ENCODE measurements at places on chromosomes 11 and 22. TPM values are rescaled to one million over a fixed set of nuclear protein-coding genes. Genes with fewer than 3 reads are reported as not detected.

Gene RNF214
- total RNA-seq: 6.2 TPM

Gene OR5M3
- not detected for total RNA-seq

Gene DRAP1
- 419 TPM for total RNA-seq

Gene KCNK7
- total RNA-seq: not detected

Gene PTGDR2
- total RNA-seq: 1.3 TPM

Gene DNAJB7
- not detected for total RNA-seq

Gene ASCL2
- total RNA-seq: not detected

Gene NCF4
- total RNA-seq: not detected

Gene OR10D3
- total RNA-seq: not detected

Gene EIF3M
- 494 TPM for total RNA-seq

Gene ASPHD2
- total RNA-seq: 1.5 TPM

Gene MMP13
- not detected for total RNA-seq

Gene LARGE2
- total RNA-seq: 0.17 TPM
